ENCODE measurements at places on chromosomes 3 and 15.

DNA sequence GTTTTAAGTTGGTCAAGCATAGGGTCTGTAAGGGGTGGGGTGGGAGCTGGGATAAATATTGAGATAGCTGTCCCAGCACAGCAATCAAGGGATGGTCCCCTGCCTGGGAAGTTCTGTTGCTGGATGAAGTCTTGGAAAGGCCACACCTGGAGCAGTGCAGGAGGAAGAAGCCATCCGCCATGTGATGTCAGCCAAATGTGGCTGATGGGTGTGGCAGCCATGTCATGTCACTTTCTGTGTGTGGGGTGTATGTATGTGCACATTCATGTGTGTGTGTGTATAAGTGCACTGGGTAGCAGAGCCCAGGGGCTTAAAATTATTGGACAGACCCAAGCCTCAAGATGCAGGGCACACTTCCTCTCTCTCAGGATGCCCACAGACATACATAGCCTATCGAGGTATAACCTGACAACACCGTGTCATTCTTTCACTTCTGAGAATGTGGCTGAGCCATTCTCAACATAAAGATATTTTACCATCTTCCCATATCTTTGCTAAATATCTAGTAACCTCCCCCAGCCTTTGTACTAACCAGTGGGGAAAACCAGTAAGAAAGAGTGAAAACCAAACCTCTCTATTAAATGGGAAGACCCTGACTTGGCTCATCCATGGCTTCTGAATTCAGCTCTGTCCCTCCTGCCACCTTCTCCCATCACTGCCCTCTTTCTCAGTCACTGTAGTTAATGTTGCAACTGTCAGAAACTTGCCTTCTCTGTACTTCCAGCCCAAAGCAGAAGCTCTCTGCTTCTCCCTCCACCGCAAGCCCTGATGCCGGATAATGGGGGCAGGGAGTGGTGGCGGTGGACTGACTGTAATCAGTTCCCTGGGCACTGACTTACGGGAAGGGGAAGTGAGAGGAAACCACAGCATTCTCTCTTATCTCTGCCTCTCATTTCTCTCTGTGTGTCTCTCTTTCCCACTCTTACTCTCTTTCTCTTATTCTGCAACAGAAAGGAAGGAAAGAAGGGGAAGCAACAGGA lies 11.2 kb downstream of the TNFSF10 start:
- DNase-seq: no peak
- peaks cover 4% of the 10 kb centered on the region for H3K4me1 ChIP-seq
- H3K4me3 ChIP-seq: no peak overlapping the region

GRCh38 chr3:85482213-85482490 lies 523.4 kb downstream of the CADM2 start:
- H3K4me3 ChIP-seq: no peak overlapping the region
- no peak overlapping the region for H3K27ac ChIP-seq
- no peaks in the 10 kb centered on the region for H3K36me3 ChIP-seq
- DNase-seq: no peak

DNA sequence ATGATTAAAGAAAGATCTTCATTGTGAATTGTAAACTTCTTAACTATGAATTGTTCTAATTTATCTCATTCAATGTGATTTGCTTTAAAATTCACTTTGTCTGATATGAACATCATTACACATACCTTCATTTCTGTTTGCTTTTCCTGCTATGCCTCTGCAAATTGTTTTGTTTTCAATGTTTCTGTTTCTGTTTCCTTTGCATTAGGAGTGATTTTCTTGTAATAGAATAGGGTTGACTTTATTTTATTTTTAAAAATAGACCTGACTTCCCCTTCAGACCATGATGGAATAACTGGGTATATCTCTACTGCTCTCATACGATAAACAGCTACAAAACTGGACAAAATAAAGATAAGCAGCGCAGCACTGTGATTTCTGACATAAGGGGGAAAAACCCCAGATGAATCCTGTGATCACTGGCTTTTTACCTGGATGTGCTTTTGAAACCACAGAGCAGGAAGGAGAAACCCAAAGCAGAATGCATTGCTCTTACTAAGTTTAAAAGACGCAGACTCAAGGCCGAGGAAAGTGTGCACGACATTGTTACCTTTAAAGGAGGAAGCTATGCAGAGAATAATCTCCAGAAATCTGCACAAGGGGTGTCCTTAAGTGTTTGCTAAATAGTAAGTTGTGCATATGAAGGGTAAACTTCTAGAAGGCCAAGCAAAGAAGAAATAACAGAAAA lies 420.2 kb downstream of the TBC1D5 start:
- no peak for DNase-seq
- no peaks in the 10 kb centered on the region for H3K36me3 ChIP-seq
- no peak overlapping the region for H3K27ac ChIP-seq
- H3K4me1 ChIP-seq: no peaks in the 10 kb centered on the region

- no peak for DNase-seq
- no peak overlapping the region for H3K27ac ChIP-seq
- no peaks in the 10 kb centered on the region for H3K27me3 ChIP-seq
- no peak overlapping the region for H3K4me3 ChIP-seq
Observed at GRCh38 chr3:12766541-12766940, 7.5 kb upstream of the TMEM40 start.

DNA sequence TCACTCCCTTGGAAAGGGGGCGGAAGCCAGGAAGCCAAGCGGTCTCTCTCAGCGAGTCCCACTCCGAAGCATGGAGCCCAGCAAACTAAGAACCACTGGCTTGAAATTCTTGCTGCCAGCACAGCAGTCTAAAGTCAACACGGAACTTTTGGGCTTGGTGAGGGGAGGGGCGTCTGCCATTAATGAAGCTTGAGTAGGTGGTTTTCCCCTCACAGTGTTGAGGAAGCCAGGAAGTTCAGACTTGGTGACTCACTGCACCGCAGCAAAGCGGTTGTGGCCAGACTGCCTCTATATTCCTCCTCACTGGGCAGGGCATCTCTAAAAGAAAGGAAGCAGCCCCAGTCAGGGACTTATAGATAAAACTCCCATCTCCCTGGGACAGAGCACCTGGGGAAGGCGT lies 665.4 kb upstream of the CBLB start:
- H3K27me3 ChIP-seq: no peaks in the 10 kb centered on the region
- no peak overlapping the region for H3K4me3 ChIP-seq
- no peak overlapping the region for H3K27ac ChIP-seq
- no peaks in the 10 kb centered on the region for H3K36me3 ChIP-seq

GRCh38 chr3:132554437-132554836 lies 42.6 kb upstream of the ACKR4 start:
- no peak overlapping the region for H3K4me3 ChIP-seq
- no peaks in the 10 kb centered on the region for H3K27me3 ChIP-seq
- H3K36me3 ChIP-seq: no peaks in the 10 kb centered on the region
- DNase-seq: no peak
- H3K27ac ChIP-seq: no peak overlapping the region

DNA sequence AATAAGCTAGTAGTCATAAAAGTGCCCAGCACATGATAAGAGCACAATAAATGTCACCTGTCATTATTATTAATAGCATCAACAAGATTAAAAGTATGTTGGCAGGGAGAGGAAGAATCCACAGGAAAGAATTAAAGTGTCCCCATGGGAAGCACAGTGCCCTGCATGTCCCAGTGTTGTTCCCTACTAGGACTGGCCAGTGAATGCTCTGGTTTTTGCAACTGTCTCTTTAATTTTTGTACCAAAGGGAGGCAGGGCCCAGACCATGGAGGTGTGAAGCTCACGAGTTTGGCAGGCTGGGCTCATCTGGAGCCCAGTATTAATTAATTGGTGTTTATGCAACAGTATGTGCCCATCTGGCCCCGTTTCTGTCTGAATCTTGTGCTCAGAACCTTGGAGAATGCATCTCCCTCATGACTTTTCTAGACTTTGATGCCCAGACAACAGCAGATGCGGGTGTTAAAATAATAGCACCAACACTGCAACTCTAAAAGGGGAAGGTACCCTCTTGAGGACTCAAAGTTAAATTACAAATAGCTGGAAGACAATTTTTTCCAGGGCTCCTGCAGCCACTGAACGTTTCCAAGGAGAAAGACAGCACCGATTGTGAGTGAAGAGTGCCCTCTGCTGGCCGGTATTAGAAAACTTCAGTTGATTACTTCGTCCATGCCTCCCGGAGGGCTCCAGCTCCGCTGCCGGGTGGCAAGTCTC lies 71.9 kb upstream of the SPATA12 start:
- H3K36me3 ChIP-seq: no peaks in the 10 kb centered on the region
- H3K4me1 ChIP-seq: no peaks in the 10 kb centered on the region
- H3K27ac ChIP-seq: no peak overlapping the region
- peak; percentile 81 for DNase-seq
- H3K27me3 ChIP-seq: no peaks in the 10 kb centered on the region
- H3K4me3 ChIP-seq: no peak overlapping the region

DNA sequence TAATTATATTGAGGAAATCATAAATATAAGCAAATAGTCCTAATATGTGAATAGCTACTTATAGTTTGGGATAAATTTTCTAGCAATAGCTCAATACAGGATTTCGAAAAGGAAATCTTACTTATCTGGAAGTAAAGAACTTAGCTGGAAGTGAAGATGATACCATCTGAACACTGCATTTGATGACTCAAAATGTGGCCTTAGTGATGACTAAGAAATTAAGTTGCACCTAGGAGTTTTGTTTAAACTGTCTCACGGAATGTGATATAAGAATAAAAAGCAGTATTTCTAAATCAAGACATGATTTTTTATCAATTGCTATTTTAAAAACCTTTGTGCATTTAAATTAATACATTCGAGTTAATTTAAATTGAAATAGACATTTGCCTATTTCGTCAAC lies 91.2 kb downstream of the EOMES start:
- no peaks in the 10 kb centered on the region for H3K27me3 ChIP-seq
- DNase-seq: no peak
- H3K4me3 ChIP-seq: no peak overlapping the region
- H3K36me3 ChIP-seq: no peaks in the 10 kb centered on the region
- H3K4me1 ChIP-seq: no peaks in the 10 kb centered on the region

GRCh38 chr3:101954361-101954760 lies 105.0 kb downstream of the NFKBIZ start:
- no peak for DNase-seq
- no peak overlapping the region for H3K27ac ChIP-seq
- H3K4me1 ChIP-seq: no peaks in the 10 kb centered on the region
- H3K27me3 ChIP-seq: no peaks in the 10 kb centered on the region
- no peak overlapping the region for H3K4me3 ChIP-seq

GRCh38 chr15:39427705-39428104 lies 153.2 kb upstream of the THBS1 start:
- H3K27me3 ChIP-seq: no peaks in the 10 kb centered on the region
- no peak for DNase-seq
- no peak overlapping the region for H3K4me3 ChIP-seq
- no peaks in the 10 kb centered on the region for H3K4me1 ChIP-seq

GRCh38 chr3:144544871-144545270 lies 573.2 kb downstream of the DIPK2A start:
- no peaks in the 10 kb centered on the region for H3K4me1 ChIP-seq
- no peak for DNase-seq
- H3K36me3 ChIP-seq: no peaks in the 10 kb centered on the region
- no peak overlapping the region for H3K4me3 ChIP-seq
- no peaks in the 10 kb centered on the region for H3K27me3 ChIP-seq
- H3K27ac ChIP-seq: no peak overlapping the region

DNA sequence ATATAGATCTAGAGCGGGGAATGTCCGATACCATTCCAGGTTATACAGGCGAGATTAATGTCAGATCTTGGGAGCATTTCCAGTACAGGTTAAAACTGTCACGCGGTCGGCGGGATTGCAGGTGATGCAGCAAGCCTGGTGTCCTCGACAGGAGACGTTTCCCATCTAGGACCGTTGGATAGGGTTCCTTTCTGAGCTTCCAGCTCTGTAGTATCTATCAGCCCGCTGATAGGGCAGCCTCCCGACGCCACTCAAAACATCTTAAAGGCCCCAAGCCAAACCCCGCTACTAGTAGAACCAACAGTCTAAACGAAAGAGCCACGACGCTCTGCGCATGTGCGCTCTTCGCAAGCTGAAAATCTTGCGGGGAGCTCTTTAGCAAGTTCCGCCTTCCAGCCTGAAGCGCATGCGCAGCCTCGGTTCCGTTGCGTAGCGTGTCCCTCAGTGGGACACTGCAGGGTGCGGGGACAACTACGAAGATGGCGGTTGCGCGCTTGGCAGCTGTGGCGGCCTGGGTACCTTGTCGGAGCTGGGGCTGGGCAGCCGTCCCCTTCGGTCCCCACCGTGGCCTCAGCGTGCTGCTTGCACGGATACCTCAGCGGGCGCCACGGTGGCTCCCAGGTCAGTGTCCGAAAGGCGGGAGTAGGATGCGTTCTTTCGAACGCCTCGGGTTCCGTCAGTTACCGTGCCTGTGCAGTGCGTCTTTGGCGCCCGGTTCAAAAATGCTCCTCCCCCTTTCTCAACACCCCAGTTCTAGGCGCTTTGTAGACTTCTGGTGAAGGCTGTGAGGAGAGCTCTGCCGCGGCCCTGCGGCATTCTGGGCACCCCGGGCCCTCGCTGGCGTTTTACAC lies at the start of gene ABHD10:
Gene ABHD10 (plus strand): TSS at position 444 of the 851 bp plus-strand sequence. CDS start 36 bp downstream, at position 480.
- peaks cover 13% of the 10 kb centered on the region for H3K4me1 ChIP-seq
- DNase-seq: peak; percentile 92
- peak within 1 kb of the TSS; percentile 83 for H3K27ac ChIP-seq
- peak within 1 kb of the TSS; percentile 77 for H3K4me3 ChIP-seq
- no peaks in the 10 kb centered on the region for H3K27me3 ChIP-seq

DNA sequence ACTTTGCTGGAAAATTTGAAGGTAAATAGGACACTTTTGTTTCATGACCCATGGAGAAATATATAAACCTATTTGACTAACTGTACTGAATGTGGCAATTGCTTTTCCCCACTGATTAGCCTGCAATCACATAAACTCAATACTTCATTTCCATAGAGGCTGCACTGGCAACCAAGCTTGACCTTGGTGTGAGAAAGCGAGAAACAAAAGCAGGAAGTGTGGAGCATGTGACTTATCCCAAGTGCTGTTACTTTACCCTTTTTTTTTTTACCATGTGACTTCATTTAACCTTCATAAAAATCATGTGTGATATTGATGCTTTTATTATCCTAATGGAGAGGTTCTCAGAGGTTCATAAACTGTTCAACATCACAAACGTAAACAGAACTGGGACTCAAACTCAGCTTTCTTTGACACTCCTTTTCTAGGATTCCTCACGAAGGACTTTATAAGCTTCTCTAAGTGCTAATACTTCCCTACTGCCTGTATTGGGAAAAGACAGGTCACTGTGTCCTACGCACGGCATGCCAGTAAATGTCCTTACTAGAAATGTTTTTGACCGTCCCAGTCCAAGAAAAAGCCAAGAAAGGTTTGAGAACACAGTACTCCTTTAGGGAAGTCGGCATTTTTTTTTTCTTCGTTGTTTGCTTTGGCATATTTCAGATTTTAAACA lies 34.9 kb upstream of the ZNF385D start:
- no peak for DNase-seq
- H3K27me3 ChIP-seq: no peaks in the 10 kb centered on the region
- no peak overlapping the region for H3K4me3 ChIP-seq
- H3K4me1 ChIP-seq: no peaks in the 10 kb centered on the region
- H3K27ac ChIP-seq: peak overlapping the region; percentile 43

DNA sequence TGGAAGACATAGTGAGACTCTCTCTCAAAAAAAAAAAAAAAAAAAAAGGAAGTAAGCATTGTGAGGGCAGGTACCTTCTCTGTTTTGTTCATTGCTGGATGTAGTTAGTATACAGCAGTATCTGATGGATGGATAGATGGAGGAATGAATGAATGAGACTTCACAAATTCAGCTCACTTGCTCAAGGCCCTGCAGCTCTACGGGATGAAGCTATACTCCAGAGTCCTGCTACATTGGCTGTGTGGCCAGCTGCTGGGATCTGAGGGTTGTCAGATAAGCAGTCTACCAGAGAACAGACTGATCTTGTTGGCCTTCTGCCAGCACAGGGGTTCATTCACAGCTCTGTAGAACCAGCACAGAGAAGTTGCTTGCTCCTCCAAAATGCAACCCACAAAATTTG lies 35.0 kb downstream of the MLH1 start:
- no peak overlapping the region for H3K4me3 ChIP-seq
- no peak for DNase-seq
- H3K27me3 ChIP-seq: no peaks in the 10 kb centered on the region

Data from breast epithelium (tissue), 4 donors.